Activated CD4-positive, alpha-beta T cell treated with anti-CD3 and anti-CD28 coated beads, Interleukin-2, amount 50 U/mL, for 48 hours (primary cell): ENCODE measurements at places on chromosomes 4 and X.

- no peak for DNase-seq
Observed at GRCh38 chr4:37058826-37059225, 185.7 kb upstream of the NWD2 start.

GRCh38 chrX:38879631-38880220 lies 78.5 kb downstream of the MID1IP1 start:
- DNase-seq: no peak

- no peak for DNase-seq
Observed at GRCh38 chr4:17232566-17233253, 279.2 kb downstream of the QDPR start.

GRCh38 chr4:121784401-121784800 lies 16.7 kb upstream of the EXOSC9 start:
- no peak for DNase-seq

DNA sequence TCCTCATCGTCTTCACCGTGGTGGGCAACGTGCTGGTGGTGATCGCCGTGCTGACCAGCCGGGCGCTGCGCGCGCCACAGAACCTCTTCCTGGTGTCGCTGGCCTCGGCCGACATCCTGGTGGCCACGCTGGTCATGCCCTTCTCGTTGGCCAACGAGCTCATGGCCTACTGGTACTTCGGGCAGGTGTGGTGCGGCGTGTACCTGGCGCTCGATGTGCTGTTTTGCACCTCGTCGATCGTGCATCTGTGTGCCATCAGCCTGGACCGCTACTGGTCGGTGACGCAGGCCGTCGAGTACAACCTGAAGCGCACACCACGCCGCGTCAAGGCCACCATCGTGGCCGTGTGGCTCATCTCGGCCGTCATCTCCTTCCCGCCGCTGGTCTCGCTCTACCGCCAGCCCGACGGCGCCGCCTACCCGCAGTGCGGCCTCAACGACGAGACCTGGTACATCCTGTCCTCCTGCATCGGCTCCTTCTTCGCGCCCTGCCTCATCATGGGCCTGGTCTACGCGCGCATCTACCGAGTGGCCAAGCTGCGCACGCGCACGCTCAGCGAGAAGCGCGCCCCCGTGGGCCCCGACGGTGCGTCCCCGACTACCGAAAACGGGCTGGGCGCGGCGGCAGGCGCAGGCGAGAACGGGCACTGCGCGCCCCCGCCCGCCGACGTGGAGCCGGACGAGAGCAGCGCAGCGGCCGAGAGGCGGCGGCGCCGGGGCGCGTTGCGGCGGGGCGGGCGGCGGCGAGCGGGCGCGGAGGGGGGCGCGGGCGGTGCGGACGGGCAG lies 792 bp downstream of the ADRA2C start:
- no peak for DNase-seq

DNA sequence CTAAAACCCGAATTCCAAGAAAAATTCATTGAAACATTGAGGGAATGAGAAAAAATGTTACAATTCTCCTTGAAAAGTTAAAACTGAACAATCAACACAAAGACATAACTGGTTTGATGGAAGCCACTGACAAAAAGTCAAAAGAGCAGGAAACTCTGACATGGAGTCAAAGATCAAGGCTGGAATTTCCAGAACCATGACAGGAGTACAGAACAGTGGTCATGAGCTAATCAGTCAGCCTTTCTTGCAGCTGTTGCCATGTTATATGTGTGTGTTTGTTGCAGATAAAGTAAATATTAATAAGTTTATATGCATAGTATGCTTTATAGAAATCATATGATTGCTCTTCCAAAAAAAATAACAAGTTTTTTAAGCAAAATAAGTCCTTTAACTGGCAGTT lies 184.7 kb upstream of the HCCS start:
- no peak for DNase-seq

- no peak for DNase-seq
Observed at GRCh38 chr4:100290585-100290984, 100.3 kb upstream of the DDIT4L start.

GRCh38 chr4:140748171-140748570 lies 8.0 kb downstream of the TBC1D9 start:
- no peak for DNase-seq

DNA sequence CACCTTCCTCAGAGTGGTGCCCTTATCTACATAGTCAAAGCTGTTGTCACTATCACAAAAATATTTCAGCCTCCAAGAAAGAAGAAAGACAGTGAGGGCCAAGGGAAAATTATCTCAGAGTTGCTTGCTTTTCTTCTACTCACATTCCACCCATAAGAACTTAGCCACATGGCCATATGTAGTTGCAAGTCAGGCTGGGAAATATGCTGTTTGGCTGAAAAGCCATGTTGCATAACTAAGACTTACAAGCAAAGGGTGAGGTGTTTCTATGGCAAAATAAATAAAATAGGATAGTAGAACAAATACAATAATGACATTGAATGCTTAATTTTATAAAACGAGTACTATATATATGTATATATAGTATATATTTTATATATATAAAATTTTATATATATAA lies 365.9 kb upstream of the PABPC4L start:
- DNase-seq: no peak

- no peak for DNase-seq
Observed at GRCh38 chr4:186644737-186645261, 78.9 kb downstream of the FAT1 start.

DNA sequence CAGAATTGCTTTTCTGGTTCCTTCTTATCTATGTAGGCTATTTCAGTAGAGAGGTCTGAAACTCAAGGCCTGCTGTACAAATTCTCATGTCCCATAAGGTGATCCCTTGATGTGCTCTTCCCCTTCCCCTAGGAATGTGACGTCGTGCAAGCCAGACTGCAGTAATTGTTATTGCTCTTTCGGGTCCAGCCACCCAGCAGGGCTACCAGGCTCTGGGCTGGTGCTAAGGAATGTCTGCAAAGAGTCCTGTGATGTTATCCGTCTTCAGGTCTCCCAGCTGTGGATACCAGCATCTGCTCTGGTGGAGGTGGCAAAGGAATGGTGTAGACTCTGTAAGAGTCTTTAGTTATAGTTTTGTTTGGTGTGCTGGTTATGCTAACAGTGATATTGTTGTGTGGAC lies 378.7 kb downstream of the C4orf33 start:
- DNase-seq: no peak

DNA sequence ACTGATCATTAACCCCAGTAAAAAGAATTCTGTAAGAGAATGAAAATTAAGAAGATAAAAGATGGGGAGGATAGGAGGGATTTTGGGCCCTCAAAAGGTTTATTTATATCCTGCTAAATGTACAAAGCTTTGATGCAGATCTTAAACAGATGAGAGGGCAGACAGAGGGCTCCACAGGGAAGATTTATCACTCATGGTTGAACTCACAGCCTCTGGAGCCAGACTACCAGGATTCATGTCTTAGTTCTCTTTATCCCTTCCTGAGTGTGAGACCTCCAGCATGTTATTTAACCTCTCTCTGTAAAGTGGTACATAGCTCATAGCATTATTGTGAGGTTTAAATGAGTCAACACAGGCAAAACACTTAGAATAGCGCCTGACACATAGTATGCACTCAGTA lies 74.4 kb downstream of the SOWAHB start:
- no peak for DNase-seq

- no peak for DNase-seq
Observed at GRCh38 chr4:69601065-69601464, 38.4 kb downstream of the UGT2A2 start.

DNA sequence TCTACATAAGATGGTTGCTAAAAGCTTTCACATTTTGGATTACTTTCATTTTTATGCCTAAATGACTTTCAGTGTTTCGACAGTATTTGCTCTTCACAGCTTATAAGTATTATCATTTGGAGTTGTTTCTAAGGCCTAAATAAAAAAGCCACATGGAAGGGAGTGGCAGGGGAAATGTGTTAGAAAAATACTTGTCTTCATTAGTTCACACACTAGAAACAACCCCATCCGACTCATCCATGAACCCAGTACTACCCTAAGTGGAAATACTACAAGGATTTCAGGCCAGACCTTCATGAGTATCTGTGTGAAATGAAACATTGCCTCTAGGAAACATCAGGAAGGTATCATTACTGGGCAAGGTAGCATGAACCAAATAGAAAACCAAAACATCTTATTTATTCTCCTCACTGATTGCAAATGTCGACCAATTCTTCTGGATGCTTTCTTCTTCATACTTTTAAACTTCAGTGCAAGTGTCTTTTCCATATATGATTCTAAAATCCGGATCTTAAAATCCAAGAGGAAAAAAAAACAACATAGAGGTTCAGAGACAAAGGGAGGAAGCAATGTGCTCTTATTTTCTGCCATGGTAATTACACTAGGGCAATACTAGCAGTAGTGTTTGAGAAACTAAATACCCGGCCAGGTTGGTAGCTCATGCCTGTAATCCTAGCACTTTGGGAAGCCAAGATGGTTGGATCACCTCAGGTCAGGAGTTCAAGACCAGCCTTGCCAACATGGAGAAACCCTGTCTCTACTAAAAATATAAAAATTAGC lies 349.4 kb downstream of the ARHGAP24 start:
- no peak for DNase-seq

- DNase-seq: no peak
Observed at GRCh38 chrX:123093792-123094191, 90.3 kb upstream of the GRIA3 start.

GRCh38 chrX:155951237-155951789 lies 46.2 kb upstream of the IL9R start:
- no peak for DNase-seq
